ENCODE measurements at places on chromosomes 12 and 14.
A peak's percentile ranks its signal among the peaks of the same experiment; 100 is the strongest.

DNA sequence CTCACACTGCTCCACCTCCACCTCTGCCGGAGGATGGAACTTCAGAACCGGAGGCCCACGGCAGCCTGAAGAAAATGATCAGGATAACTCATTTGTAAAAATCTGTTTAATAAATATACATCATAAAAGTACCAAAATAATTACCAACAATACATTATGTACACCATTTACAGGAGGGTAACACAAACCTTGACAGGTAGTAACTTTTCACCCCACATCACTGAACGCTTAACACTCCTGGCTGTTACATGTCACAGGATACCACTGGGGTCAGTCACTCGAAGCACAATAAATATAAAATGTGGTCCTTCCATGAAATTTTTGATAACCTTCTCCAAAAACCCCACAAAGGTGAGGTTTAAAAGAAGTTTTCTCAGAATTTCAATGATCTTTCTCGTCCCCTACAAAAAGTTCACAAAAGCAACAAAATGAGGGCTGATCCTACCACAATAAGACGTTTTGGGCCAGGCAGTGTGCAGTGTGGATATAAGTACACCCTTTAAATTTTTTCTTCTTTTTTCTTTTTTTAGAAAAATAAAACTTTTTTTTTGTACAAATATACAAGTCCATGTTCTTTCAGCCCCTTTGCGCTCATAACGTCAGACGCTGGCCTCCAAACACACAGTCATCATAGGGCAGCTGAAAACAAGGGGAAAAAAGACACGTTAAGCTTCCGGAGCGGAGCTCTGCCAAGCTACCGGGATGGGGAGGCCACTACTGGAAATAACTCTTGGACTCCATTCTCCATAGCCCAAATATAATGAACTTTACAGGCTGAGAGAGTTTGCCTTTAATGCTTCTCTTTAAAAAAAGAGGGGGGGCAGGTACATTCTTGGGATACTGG lies 2.9 kb downstream of the NFKBIA start:
- DNase-seq = no peak

- DNase-seq = no peak
These were observed 15.2 kb downstream of the FBXO33 start for GRCh38 chr14:39417014-39417413.

DNA sequence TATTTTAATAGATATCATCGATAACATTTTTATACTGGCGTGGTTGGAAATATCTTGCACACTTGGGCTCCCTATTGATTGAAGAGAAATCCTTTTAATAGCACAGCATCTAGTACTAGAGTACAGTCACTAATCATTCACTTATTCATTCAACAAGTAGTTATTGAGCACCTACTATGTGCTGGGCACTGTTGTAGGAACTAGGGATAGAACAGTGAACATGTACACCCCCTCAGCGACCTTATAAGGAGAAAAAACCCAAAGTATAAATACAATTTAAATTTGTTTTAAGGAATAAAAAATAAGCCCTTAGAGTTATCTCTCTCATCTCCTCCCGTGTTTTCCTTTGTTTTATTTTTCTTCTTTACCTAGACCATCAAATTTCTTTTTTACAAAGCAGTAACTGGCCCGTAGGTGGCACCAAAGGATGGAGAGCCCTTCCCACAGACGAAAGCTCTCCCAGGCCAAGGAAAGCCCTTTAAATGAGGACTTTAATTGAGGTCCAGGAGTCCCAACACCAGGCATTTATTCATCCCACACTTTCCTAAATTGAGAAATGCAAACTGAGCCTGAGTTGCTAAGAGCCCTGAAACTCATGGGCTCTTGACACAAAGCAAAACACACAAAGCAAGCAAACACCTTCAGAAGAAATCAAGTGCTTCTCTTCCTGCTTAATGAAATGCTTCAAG lies 29.0 kb downstream of the PEBP1 start:
- DNase-seq = peak; percentile 50

- peak; percentile 71 for DNase-seq
These were observed 3.1 kb downstream of the ARHGEF25 start for GRCh38 chr12:57614178-57614947.

DNA sequence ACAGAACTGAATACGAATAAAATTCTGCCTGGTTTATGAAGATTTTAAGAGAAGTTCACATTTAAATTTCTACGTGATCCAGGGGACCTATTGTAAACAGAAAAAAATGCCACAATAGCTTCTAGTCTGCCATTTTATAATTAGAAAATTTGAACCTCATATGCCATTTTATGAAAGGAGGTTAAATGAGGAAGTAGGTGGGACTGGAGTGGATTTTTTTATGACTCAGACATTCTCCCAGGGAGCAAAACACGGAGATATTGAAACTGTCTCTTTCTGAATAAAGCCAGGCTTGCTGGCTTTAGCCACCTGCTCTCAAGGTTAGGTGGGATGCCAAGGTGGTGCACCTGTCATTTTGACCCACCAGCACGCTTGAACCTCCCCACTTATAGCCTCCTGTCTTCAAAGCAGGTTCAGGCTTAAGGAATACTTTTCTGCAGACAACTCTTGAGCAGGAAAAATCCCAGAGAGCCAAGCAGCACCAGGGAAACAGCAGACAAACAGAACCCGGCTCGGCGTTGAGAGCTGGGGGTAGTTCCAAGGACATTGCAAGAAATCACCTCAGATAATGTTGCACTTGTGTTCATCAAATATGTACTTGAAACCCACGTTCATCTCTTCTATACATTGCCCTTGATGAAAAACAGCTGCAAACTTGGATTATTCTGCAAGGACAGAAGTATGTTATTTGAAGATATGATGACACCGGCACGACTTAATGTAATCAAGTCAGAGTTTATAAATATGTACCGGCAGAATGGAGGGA lies 203.7 kb downstream of the PPM1H start:
- DNase-seq = no peak

GRCh38 chr12:33383503-33383902 lies 56.1 kb downstream of the SYT10 start:
- no peak for DNase-seq

- no peak for DNase-seq
These were observed 5.5 kb upstream of the PAX9 start for GRCh38 chr14:36655963-36656686.

GRCh38 chr12:96131230-96131788 lies 62.9 kb upstream of the ELK3 start:
- DNase-seq = no peak

DNA sequence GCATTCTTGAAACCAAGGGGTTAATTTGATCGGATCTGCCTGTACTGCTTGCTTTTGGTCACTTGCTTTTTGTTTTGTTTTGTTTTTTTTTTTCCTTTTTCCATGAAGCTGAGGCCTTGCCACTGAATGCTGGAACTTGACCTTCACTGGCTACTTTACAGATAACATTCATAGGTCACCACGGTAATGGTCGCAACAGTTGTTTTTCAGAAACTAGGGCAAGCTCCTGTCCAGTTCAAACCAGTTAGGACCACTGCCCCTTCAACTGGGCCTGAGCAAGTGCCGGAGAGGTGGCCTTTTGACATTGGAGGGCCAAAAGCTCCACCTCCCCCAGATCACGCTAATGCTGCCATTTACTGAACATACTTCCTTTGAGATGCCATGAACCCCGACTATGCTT lies 147.6 kb downstream of the FOXN3 start:
- DNase-seq = no peak

DNA sequence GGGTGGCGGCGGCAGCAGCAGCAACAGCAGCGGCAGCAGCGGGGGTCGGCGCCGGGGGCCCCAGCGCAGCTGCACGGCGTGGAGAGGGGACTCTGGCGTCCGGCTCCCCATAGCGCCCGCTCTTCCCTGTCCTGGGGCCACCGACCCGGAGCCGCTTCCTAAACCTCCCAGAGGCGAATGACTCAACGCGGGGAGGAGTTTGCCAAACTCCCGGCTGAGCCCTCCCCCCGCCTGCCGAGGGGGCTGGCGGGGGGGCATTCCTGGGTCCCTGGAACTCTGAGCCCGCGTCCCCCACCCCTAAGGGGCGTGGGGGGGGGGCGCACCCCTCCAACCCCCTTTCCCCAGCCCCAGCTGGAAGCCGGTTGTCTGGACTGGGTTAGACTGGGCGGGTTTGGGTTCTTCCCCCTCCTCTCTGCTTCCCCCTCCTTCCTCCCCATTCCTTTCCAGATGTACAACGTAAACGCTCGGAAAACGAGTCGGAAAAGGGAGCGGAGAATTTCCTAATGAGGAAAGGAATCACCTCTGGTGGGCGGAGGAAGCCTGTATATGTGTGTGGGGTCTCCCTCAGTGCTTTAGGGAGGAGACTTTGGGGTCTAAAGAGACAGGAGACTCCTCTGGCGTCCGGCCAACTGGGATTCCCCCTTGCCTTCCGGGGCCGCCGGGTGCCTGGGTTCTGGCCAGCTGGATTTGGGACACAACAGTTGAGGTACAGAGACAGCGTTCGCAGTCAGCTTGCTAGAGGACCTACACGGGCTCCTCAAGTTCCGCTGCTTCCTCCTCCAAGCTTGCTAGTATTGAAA lies at the start of gene ITGA5:
Gene ITGA5, minus strand, starts transcription at position 179 of the 800 bp plus-strand sequence. Its CDS starts 68 bp downstream, at position 111.
- peak; percentile 73 for DNase-seq

- DNase-seq = no peak
These were observed 380.0 kb downstream of the LRFN5 start for GRCh38 chr14:41986700-41987099.

DNA sequence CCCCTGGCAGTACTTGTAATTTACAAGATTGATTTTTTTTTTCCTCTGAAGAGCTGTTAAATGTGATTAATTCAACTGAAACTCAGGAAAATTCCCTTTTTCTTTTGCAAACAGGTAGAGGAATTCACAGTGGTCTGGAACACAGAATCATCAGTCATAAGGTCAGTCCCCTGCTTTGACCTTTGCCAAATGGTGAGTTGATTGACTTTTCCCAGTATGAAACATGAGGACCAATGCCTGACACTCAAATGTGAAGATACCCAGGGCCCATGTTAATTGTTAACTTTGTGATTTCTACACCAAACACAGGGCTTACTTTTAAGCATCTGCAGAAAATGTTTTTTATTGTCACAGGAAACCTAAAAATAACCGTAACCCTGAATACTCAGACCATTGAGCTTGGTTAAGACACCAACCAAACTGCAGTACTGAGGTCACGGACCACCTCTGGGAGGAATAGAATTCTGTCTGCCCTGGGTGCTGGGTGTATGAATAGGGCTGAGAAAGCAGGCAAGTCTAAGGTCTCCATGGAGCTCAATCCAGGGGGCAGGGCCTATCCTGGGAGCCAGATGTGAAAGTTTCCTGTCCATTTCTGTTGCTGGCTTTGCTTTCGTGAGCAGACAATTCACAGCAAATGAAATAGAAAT lies 192.4 kb downstream of the TMX1 start:
- no peak for DNase-seq

GRCh38 chr12:130139567-130140421 lies 22.5 kb upstream of the FZD10 start:
- no peak for DNase-seq

DNA sequence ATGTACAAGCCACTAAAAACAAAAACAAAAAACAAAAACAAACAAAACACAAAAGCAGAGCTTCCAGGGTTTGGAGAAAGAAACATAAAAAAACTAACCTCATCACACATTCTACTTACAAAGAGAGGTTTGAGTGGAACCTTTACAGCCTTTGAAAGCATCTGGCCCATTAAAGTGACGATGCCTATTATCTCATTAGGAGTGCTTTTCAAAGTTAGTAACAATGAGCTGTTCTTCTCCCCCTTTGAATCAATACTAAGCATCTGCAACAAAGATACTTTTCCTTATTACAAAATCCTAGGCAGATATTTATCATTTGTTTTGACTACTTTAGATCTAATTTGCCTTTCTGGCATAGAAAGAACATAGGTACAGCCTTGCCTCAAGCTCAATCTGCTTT lies 217.3 kb downstream of the PPM1H start:
- DNase-seq = no peak

GRCh38 chr12:52370926-52371608 lies 3.8 kb upstream of the KRT85 start:
- DNase-seq = no peak

- DNase-seq = no peak
These were observed 110.1 kb downstream of the SLC25A21 start for GRCh38 chr14:37062191-37062803.

GRCh38 chr14:44370727-44371126 lies 136.4 kb downstream of the FSCB start:
- DNase-seq = no peak

DNA sequence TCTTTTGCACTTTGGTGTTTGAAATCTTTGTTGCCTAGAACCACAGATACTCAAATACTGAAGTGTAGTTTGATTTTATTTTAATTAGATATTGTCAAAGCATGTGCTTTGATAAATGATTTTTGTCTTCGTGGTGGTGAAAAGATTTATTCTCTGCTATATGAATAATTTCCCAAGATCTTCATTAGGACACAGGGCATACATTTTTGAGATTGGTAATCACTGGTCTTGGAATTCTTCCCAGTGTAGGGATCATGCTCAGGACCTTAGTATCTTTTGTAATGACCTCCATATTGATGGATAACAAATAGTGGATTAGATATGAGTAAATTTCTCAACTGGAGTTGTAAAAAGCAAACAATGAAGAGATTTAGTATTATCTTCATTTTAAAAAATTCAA lies 28.2 kb downstream of the TBK1 start:
- DNase-seq = no peak

GRCh38 chr14:89614009-89614691 lies 197.1 kb upstream of the FOXN3 start:
- no peak for DNase-seq

GRCh38 chr12:870378-870777 lies 79.1 kb downstream of the RAD52 start:
- no peak for DNase-seq

- no peak for DNase-seq
These were observed at the start of gene BEST3 for GRCh38 chr12:69698769-69699540. Gene BEST3 (minus strand): TSS chr12:69699303. CDS start chr12:69697798, 1,505 bp downstream.

DNA sequence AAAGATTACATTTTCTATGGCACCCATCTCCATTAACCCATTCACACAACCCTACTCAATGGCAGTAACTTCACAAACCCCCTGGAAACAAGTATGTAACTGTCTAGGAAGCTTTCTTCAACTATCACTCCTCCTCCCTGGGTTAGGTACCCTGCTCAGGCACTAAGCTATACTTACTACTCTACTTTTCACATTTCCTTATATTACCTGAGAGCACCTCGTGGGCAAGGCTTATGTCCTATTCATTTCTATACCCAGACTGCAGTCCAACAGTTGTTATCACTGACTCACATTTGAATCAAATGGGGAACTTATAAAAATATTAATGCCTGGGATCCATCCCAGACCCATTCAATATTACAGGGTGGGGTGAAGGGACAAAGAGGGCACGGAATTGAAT lies 4.6 kb downstream of the PAWR start:
- DNase-seq = no peak

GRCh38 chr14:76516884-76517283 lies 140.9 kb downstream of the ESRRB start:
- DNase-seq = no peak

- DNase-seq = no peak
These were observed 224.5 kb upstream of the FOXG1 start for GRCh38 chr14:28542040-28542439.

DNA sequence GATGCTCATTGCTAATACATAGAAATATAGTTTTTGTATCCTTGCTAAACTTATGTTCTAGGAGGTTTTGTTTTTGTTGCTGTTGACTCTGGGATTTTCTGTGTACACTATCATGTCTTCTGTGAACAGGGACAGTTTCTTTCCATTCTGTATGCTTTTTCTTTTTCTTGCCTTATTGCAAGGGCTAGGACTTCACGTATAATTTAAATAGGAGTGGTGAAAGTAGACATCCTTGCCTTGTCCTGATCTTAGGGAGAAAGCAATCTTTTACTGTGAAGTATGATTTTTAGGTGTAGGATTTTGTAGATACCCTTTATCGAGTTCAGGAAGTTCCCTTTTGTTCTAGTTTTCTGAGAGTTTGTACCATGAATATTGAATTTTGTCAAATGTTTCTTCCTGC lies 1.5 kb upstream of the EIF2B2 start:
- DNase-seq = no peak

- DNase-seq = no peak
These were observed 11.4 kb downstream of the GLT1D1 start for GRCh38 chr12:128864516-128865186.

Measured in HEK293T (cell line).